Retina (tissue), 1 donor: ENCODE measurements at places on chromosomes 16 and 17.

DNA sequence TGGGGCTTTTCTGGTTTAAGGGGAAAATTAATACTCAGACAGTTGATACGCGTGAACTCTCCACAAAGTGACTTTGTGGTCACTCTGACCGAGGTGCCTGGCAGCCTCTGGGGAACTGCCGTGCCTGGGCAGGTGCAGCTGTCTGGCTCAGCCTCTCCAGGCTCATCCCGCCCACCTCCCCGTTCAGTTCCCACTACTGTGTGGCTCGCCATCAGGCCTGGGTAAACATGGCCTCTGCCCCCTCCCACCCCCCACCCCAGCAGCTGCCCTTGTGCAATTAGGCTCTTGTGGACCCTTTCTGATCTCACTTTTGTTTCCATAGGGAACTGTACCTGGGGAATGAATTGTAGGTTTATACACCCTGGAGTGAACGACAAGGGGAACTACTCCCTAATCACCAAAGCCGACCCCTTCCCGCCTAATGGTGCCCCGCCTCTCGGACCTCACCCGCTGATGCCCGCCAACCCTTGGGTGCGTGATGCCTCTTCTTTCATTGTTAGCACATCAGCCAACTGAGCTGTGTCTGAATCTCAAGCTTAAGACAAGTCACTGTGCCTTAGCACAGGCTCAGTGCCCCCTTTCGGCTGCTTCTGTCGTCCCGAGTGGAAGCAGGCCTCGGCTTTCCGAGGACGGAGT is 27.8 kb downstream of the ZC3H18 start:
- no peak for DNase-seq

- DNase-seq, result no peak
Measured at GRCh38 chr16:88681709-88682451, 4.4 kb downstream of the SNAI3 start.

- DNase-seq, result no peak
Measured at GRCh38 chr17:44672479-44673093, 16.3 kb downstream of the MEIOC start.

- DNase-seq, result no peak
Measured at GRCh38 chr16:777826-778225, 10.4 kb downstream of the RPUSD1 start.

DNA sequence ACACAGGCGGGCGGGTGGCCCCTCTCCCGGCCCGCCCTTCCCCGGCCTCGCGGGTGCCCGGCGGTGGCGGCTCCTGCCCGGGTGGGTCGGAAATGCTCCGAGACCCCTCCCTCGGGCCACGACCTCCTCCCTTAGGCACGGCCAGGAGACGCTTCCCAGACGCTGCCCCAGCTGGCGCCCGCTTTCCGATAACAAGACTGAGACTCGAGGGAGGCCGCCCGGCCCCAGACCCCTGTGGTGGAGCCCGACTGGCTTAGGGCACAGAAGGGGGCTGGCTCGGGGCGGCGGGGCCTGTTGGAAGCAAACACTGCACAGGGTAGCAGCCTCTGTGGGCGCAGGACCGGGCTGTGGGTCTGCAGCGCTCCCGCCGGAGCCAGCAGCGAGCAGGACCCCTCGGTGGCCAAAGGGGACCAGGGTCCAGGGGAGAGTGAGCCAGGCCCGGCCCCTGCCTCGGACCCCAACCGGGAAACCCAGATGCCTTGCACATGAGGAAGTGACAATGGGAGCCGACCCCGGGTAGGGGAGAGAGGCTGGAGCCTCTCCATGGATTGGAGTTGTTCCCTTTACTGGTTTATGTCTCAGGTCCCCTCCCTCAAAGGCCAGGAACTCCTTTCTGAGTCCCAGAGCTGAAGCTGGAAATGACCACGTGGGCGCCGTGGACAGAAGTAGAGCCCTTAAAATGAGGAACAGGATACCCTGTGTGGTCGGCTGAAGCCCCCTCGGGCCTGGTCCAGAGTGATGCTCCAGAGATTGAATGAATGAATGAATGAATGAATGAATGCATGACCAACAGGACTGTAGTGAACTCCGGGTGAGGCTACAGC is 19.8 kb upstream of the ADCY7 start:
- DNase-seq, result peak; percentile 79

- DNase-seq, result no peak
Measured at GRCh38 chr16:51181503-51181811, 30.4 kb upstream of the SALL1 start.

DNA sequence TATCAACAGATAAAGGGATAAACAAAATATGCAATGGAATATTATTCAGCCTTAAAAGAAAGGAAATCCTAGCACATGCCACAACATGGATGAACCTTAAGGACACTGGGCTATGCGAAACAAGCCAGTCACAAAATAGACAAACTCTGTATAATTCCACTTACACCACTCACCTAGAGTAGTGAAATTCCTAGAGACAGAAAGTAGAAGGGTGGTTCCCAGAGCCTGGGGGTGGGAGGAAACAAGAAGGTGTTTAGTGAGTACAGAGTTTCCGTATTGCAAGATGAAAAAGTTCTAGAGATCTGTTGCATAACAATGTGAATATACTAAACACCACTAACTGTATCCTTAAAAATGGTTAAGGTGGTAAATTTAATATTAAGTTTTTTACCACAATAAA is 10.0 kb downstream of the SPOP start:
- no peak for DNase-seq

GRCh38 chr16:27408012-27408601 is 6.1 kb downstream of the IL21R start:
- DNase-seq, result no peak

GRCh38 chr17:69430488-69430887 is 16.0 kb downstream of the MAP2K6 start:
- no peak for DNase-seq

DNA sequence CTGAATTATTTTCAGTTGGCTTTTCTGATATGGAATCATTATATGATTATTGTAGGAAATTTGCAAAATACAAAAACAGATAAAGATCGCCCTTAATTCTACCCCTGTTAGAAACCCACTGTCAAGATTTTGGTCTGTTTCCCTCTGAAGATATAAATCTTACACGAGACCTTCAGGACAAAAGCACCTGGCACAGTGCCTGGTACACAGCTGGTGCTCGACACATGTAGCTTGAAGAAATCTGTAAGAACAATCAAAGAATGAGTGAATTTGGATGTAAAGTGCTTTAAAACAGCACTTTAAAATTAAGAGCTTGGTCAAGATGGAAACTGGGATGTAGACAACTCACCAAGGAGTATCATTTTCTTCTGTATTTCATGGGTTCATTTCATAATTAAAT is 181.1 kb downstream of the C16orf78 start:
- no peak for DNase-seq

GRCh38 chr17:8142887-8143580 is 9.2 kb downstream of the PER1 start:
- no peak for DNase-seq

GRCh38 chr17:82939621-82940135 is 99.9 kb upstream of the ZNF750 start:
- no peak for DNase-seq

- peak; percentile 50 for DNase-seq
Measured at GRCh38 chr16:3171181-3171854, 16.7 kb upstream of the OR1F1 start.

DNA sequence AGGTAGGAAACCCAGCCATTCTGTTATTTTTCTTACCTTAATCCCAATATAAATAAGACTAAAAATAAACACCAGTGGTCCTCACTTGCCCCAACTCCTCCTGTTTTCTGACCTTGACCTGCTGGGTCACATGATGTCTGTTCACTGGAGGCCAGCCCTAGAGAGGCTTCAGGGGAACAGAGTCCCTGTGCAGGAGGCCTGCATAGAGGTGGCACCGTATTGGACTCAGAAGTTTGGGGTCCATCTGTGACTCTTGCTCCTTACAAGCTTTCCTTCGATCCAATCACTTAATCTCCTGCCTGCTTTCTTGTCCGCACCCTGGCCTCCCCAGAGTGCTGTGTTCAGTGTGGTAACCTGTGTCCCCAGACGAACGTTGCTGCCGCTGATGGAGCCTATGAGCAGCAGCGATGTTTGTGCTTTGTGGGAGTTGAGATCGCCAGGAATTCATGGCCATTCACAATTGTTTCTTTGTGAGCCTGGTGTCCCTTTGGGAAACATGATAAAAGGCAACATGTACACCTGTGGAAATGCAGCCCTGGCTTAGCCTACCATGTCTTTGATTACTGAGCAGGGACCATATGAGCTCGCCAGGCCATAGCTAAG is 4.7 kb downstream of the IGSF6 start:
- no peak for DNase-seq

DNA sequence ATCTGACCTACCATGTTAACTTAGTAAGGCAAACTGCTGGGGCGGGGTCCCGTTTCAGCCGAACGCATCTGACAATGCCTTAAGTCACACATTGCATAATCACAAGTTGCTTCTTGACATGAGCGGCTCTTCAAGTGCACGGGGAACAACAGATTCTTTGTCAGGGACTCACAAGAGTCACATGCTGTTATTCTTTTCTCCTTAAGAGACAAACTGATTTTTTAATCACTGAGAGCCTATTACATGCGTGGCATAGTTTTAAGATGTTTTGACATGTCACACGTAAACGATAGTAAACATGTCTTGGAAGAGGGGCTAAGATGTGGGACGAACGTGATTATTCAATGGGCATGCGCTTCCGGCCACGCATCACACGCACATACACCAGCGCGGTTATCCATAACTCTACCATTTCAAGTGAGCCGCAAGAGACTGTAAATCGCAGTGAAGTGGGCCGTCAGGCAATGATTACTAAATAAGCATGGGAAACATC is 63.4 kb downstream of the ADCY9 start:
- DNase-seq, result peak; percentile 23

- DNase-seq, result no peak
Measured at GRCh38 chr16:86819533-86819892, 241.2 kb downstream of the FOXL1 start.

- no peak for DNase-seq
Measured at GRCh38 chr17:57357830-57358430, 101.6 kb downstream of the MSI2 start.

GRCh38 chr17:79907217-79907715 is 68.0 kb upstream of the CBX4 start:
- no peak for DNase-seq

DNA sequence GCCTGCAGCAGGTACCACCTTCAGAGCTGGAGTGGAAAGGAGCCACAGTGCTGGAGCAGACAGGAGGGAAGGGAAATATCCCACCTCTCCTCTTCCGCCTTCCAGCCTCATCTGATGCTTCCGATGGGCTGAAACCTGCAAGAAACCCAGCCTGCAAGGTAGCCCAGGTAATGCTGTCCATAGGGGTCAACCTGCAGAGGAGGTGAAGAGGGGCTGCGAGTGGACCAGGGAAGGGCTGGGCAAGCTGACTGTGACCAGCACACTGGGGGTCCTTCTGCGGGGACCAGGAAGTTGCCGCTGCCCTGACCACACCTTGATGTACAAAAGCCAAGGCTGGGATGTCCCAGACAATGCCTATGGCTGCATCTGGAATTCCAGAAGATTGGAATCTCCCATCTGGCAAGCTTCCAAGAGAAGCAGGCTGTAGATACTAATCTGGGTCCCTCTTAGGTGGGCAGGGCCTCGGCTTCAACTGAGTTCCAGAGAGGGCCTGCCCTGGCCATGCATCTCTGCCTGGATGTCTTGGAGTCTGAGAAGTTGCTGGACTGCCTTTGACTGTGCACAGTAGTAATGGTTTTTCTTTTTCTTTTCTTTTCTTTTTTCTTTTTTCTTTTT is 5.8 kb downstream of the FOXL1 start:
- no peak for DNase-seq

GRCh38 chr17:79939755-79940458 is 95.8 kb downstream of the TBC1D16 start:
- DNase-seq, result peak; percentile 7

- DNase-seq, result no peak
Measured at GRCh38 chr17:79845601-79845949, 6.3 kb upstream of the CBX4 start.

GRCh38 chr17:66445229-66445628 is 142.8 kb downstream of the PRKCA start:
- DNase-seq, result no peak

- DNase-seq, result no peak
Measured at GRCh38 chr17:8392674-8393469, 4.8 kb downstream of the RNF222 start.

GRCh38 chr17:34366010-34366409 is 3.0 kb upstream of the CCL1 start:
- no peak for DNase-seq

- DNase-seq, result no peak
Measured at GRCh38 chr17:58535431-58535830, 21.0 kb upstream of the MTMR4 start.

DNA sequence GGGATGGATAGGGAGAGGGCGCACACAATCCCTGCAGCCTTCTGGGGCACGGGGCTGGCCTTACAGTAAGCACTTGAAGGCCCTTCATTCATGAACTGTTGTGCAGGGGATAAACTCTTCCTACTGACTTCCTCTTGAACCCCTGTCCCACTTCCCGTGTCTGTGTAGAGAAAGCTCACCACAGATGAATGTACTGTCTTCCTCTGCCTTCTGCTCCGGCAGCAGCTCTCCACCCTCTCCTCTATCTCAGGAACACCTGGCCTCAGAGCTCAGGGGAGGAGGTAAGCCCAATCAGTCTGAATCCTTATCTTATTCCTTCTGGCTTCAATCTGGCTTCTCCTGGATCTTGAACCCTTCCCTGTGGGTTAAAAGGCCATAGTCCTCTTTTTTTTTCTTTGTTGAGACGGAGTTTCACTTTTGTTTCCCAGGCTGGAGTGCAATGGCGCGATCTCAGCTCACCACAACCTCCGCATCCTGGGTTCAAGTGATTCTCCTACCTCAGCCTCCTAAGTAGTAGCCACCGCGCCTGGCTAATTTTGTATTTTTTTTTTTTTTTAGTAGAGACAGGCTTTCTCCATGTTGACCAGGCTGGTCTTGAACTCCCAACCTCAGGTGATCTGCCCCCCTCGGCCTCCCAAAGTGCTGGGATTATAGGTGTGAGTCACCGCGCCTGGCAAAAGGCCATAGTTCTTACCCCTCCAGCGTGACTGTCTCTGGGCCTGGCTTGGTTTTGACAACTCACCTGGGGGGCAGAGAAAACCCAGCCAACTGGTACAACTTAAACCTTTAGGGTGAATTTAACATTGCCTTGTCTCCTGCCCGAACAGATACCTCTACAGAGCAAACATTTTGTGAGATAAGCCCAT is 7.2 kb upstream of the SLC52A1 start:
- DNase-seq, result no peak

DNA sequence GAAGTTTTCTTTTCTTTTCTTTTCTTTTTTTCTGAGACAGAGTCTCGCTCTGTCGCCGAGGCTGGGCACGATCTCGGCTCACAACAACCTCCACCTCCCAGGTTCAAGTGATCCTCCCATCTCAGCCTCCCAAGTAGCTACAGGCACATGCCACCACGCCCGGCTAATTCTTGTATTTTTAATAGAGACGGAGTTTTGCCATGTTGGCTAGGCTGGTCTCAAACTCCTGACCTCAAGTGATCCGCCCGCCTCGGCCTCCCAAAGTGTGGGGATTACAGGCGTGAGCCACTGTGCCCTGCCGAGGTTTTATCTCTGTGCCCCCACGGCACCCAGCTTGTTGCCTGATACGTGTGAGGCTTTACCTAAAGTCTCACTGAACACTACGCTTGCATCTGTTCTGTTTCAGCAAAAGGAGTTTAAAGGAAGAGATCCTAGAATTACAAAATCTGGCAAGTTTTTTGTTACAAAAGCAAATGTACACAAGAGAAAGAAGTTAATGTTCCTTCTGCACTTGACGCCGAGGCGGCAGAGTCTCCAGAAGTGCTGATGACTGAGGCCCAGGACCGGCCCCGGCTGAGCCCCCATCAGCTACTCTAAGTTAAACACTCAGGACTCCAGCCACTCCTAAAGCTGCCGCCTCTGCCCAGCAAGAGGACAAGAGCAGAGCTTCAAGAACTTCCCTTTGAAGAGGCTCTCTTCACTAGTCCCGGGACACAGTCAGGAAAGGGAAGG is 9.2 kb downstream of the ABCA3 start:
- DNase-seq, result no peak
